CD4-positive, CD25-positive, alpha-beta regulatory T cell (primary cell): ENCODE measurements at places on chromosomes 12 and 14.

GRCh38 chr12:16112612-16113560 is 164.6 kb downstream of the SLC15A5 start:
- no peak for DNase-seq

DNA sequence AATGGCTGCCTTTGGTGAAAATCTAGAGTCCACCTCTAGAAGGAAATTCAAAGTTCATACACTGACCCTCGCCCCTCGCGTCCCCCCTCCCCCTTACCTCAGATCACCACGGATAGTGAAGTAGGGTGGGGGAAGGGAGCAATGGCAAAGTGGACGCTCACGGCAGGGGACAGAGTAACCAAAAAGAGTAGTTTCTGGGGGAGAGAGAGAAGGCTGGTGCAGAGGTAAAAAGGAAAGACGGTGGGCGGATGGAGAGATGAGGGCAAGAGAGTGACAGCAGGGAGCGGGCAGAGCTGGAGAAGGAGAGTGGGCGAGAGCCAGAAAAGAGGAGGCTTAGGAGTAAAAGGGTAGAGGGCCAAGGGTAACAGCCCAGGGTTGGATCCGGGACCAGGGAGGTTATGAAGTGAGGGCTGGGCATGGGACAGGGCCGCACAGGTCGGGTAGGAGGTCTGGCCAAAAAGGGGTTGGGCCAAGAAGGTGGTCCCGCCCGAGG is 423 bp downstream of the ALDH6A1 start:
- no peak for DNase-seq

GRCh38 chr12:32226768-32227167 is 120.1 kb downstream of the BICD1 start:
- DNase-seq: no peak

- no peak for DNase-seq
Observed at GRCh38 chr12:29201296-29201695, 52.2 kb downstream of the FAR2 start.

- DNase-seq: peak; percentile 41
Observed at GRCh38 chr12:53985994-53986685, 1.2 kb downstream of the HOXC10 start.

DNA sequence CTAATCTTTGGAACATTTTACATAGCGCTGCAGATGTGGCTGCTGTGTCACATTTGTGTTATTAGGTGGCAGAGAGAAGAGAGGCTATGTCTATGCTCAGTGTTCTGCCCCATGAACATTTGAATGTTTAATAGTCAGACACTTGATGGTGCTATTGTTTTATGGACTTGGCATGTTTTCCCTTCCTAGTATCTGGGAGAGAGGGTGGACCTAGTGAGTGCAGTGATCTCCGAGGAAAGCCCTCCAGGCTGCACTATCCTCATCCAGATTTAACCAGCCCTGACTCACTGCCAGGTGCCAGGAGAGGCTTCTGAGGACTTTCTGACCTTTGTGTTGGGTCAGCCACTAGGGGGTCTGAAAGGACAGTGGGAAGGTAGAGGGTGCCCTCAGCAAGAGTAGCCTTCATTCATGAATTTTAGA is 24.3 kb downstream of the ZFC3H1 start:
- no peak for DNase-seq

DNA sequence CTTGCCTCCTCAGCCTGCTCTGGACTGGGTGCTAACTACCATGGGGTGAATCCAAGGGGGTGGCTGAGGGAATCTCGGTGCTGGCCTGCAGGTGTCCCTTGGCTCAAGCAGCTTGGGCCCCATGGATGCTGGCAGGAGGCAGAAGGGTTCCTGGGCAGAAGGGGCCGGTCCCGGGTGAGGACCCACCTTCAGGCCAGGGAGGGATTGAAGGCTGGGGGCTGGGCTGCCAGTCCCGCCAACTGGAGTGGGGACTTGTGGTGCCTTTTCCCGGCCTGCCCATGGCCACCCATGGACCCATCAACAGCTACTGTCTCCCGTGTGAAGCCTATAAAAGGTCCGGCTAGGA is 550.1 kb downstream of the SLC6A15 start:
- DNase-seq: no peak

GRCh38 chr12:87234898-87235297 is 794.3 kb downstream of the C12orf50 start:
- no peak for DNase-seq

DNA sequence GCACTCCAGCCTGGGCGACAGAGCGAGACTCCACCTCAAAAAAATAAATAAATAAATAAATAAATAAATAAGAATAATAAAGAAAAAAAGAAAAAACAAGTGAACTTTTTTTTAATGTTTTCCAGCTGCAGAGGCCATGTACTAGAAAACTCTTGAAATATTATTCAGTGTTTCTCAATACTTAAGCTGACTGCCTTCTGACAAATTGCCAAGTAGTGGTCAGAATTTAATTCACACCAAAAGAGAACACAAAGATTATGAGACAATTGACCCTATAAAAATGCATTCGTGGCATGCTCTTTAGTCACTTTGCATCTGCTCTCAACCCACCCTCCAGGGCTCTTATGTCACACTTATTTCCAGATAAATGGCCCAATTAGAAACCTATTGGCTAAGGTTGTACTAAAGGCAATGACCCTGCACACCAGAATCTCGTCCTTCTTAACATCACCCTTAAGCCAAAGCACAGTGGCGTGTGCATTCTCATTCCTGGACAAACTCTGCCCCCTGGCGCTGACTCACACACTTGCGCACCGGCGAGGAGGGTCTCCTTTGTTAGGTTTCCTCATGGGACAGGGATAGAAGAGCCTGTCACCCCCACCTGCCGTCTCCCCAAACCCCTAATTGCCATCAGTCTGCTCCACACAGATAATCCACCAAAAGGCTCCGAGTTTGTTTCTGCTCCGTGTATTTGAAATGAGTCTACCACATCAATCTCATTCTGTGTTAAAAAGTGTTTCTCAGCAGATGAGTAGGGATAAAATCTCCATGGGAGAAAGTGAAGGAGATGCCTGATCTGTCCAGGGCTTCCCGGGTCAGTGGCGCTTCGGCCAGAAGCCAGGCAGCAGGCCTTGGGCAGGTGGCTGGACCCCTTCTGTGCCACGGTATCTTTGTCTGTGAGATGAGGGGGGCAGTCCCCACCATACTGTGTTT is 73.1 kb upstream of the CEP83 start:
- DNase-seq: peak; percentile 50

- no peak for DNase-seq
Observed at GRCh38 chr12:84599539-84599938, 313.1 kb downstream of the SLC6A15 start.

GRCh38 chr12:57741844-57742738 is 2.7 kb upstream of the TSPAN31 start:
- peak; percentile 72 for DNase-seq

DNA sequence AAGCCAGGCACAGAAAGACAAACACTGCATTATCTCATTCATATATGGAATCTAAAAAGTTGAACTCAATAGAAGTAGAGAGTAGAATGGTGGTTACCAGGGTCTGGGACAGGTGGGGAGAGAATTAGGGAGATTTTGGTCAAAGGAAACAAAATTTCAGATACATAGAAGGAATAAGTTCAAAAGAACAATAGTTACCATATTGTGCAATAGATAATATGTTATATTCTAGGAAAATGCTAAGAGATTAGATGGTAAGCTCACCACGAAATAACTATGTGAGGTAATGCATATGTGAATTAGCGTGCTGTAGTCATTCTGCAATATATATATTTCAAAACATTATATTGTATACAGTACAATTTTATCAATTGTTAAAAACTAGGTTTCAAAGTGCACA is 442.5 kb downstream of the KCNH5 start:
- DNase-seq: no peak

GRCh38 chr12:50442178-50442908 is 41.7 kb downstream of the LARP4 start:
- no peak for DNase-seq

- no peak for DNase-seq
Observed at GRCh38 chr14:104865631-104866441, 768 bp downstream of the CEP170B start.

DNA sequence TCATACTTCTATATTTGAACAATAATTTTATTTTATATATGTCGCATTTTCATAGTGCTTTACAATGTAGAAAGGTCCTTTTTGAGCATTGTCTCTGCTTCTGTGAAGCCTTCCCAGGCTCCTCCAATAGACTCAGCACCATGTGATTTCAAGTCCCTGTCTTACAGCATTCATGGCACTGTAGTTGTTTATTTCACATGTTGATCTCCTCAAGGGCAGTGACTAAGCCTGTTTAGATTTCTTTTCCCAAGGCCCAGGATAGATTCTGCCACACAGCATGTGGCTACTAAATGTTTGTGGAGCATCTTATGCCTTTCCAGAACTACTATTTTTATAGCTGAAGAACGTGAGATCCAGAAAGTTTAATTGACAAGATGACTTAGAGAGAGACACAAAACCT is 391.7 kb downstream of the TMEM117 start:
- DNase-seq: no peak

- no peak for DNase-seq
Observed at GRCh38 chr12:51126297-51126696, 42.9 kb upstream of the CSRNP2 start.

DNA sequence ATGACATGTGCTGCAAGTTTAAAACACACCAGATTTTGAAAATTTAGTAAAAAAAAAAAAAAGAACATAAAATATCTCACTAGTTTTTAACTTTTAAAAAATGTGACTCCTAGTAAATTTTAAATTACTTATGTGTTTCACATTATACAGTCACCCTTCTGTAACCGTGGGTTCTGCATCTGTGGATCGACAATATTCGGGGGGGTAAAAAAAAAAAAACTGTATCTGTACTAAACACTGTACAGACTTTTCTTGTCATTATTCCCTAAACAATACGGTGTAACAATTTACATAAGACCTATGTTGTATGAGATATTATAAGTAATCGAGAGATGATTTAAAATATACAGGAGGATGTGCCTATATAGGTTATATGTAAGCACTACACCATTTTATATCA is 3.2 kb downstream of the DDX24 start:
- DNase-seq: no peak

DNA sequence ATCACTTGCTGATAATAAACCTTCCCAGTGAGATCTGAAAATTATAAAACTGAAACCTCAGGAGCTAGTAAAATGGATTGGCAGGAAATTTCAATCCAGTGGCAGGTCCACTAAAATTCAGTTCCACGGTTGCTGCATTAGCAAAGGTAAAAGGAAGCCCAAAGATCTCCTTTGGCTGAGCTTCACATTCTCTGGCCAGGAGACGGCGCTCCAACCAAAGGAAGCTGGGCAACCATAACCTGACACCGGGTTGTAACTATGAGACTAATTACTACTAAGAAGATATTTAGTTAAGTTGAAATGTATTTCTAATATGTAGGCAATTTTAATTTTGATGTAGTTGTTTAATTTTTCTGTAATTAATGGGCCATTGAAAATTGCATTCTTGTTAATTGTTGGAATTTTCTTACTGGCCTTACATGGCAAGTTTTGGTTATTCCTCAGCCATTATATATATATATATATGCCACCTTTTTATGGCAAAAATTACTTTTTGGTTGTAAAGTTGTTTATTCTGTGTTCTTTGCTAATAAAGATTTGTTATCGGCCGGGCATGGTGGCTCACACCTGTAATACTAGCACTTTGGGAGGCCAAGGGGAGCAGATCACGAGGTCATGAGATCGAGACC is 17.0 kb downstream of the OR8S1 start:
- peak; percentile 32 for DNase-seq

DNA sequence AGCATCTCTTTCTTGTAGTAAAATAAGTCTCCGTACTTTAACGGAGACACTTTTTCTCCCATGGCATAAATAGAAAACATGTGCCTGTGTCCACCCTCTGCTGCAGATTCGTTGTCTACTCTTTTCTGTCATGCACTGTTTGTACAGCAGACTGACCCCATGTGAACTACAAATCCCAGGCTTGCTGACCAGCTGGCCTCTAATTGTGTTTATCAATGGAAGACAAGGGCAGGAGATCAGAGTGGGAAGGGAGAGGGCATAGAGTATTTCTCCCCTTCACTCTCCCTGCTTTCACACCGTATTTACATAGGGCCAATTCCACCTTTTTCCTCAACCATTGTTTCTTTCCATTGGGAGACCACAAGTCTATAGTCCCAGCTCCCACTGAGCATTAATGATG is 31.0 kb upstream of the TMTC2 start:
- DNase-seq: no peak

GRCh38 chr14:61177279-61178225 is 103.6 kb downstream of the TMEM30B start:
- no peak for DNase-seq

DNA sequence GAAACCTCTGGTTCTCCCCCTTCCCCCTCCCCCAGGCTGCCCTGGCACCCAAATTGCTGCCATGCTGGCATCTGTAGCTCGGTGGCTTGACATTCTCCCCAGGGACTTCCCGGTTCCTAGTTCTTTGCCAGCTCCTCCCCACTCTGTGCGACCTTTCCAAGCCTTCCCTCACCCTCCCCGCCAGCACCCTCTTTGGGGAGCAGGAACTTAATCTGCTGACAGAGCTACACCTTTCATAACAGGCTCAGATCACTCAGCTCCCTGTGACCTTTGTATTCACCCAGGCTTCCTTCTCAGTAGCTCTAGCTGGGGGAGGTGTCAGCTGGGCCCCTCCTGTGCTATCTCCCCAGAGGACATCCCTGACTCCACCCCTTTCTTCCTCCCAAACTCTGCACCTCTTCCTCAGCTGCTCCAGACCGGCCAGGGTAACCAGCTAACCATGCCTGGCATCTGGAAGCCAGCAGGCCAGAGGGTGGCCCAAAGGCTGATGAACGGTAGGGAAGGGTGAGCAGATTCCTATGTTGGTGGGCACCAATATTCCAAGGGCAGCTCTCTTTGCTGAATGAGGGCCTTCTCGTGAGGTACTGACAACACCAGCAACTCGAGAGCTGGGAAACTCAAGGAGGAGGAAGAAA is 1.8 kb upstream of the COX14 start:
- DNase-seq: no peak

- no peak for DNase-seq
Observed at GRCh38 chr12:48128800-48129199, 9.6 kb downstream of the PFKM start.

GRCh38 chr14:55512421-55512820 is 67.6 kb upstream of the KTN1 start:
- DNase-seq: no peak

DNA sequence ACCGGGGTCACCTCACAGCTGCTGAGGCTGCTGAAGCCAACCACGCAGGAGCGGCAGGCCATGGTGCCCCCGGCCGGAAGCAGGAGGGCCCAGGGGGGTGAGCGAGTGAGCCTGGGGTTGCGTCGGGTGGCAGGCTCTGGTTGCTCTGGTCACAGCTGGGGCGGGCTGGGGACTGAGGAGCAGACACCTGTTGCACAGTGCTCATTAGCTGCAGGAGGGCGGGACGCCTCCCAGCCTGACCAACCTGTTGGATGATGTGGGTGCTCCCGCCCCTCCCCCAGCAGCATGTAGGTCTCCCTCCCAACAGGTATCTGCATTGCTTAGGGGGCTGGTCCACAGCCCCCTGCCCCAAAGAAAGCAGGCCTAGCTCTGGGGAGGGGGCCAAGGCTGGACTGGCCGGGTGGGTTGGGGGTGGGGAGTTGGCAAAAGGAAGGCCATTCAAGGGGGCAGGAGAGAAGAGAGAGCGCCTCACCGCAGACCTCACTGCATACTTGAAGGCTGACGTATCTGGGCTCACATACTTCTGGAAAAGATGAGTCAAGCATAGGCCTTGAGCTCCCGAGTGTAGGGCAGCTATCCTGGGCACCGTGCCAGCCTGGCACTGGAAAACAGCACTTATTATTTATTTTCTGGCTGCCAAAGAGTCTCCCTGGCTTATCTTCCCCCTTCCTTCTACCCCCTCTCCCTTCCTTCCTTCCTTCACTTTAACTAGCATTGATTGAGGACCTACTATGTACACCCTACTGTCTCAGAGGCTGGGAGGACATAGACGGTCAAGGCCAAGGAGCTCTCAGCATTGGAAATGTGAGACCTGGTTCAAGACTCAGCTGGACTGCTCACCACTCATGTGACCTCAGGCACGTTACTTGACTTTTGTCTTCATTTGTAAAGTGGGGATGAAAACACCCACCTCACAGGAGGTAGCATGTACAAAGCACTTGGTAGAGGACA is at the start of gene KRT80:
Gene KRT80 (minus strand): TSS at position 174 of the 951 bp plus-strand sequence. CDS start 112 bp downstream, at position 62.
- DNase-seq: no peak
